ACHN (cell line): ENCODE measurements at places on chromosomes 12 and 14.

DNA sequence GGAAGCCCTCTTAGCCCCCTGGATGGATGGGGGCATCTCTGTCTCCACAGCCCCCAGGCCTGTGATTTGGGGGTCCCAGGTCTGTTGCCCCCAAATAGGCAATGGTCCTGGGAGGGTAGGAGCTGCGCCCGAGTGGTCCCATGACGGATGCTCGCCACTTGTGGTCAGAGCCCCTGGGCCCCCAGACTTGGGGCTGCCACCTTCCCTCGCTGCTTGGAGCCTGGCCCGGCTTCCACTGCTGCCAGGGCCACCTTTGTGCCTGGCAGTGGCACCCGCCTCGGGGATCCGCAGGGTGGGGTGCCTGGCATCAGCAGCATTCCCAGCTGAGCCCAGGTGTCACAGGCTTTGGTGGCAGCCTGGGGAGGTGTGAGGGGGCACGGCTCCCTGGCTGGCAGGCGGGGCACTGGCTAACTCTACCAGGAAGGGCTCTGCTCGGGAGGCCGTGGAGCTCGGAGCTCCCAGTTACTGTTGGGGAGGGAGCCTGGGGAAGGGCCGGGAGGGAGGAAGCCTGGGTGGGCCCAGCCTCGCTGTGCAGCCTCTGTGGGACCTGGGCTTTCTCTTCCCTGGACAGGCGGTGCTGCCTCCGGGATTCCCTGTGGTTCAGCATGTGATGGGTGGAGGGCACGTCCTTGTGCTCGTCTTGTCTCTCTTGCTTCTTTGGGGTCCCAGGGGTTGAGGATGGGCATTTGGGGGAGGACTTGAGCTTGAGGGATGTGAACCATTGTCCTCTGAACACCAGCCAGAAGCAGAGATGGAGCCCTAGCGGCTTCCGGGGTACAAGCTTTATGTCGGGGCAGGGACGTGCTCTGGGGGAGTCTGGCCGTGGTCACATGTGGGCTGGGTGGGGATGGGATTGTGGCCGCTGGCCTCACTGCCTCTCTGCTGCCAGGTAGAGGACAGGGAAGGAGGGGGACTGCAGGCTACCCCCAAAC lies 5.4 kb downstream of the KIF26A start:
- no peak for DNase-seq

DNA sequence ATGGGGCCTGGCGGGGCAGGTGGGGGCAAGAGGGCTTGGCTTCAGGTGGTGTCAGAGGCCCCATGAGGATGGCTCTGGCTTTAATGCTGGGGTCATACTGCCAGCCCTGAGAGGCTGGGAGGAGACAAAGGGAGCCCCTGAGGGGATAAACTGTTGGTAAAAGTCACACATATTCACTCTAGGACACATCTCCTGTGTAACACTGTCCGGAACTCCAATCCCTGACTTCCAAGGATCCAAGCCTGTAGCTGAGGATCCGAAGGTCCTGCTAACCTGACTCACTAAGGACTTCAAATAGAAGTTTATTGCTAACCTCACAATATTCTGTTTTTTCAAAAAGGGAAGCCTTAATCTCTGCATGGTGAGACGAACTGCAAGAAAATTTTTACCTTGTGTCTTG lies 39.2 kb upstream of the GPR68 start:
- no peak for DNase-seq

DNA sequence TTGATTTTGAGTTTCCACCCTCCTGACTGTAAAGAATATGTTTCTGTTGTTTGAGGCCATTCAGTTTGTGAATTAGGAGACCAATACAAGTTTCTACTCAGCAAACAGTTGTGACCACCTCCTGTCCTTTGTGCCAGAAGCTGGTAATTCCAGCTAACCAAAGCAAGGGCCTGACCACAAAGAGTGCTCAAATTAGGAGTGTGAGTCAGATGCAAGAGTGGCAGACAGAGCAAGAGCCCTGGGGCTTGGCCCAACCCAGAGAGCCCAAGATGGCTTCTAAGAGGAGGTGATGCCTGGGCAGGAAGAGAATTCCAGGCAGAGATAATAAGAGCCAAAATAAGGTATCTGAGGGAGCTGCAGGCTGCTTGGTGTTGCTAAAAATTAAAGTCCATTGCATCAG lies 77.7 kb upstream of the C14orf132 start:
- no peak for DNase-seq

DNA sequence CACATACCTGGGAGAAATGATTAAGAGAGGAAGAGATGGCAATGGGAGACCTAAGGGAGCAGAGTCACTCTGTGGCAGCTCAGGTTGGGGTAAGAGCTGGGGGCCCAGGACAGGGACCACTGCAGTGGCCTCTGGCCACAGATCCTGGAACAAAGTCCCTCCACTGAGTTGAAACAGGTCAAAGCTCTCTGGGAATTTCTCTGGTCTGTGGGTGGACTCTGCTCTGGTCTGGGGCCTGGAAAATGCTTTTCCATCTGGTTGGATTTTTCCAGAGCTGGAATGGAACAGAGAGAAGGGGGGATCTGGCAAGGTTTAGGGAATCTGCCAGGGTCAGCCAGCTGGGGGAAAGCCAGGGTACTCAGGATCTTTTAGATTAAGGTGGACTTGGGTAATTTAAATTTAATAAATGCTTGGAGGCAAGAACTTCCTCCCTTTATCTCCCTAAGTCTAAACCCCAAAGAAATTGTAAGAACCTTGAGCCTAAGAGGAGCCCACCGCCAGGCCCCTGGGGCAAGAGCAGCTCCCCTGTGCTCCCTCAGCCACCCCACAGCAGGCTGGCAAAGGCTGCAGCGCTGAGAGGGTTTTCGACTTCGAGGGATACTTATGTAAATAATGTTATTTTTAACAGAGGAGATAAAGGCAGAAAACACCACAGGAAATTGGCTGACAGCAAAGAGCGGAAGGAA lies 3.7 kb downstream of the HOXC10 start:
- no peak for DNase-seq

- DNase-seq = no peak
Observed at GRCh38 chr14:72443991-72444441, 449.9 kb downstream of the DPF3 start.

DNA sequence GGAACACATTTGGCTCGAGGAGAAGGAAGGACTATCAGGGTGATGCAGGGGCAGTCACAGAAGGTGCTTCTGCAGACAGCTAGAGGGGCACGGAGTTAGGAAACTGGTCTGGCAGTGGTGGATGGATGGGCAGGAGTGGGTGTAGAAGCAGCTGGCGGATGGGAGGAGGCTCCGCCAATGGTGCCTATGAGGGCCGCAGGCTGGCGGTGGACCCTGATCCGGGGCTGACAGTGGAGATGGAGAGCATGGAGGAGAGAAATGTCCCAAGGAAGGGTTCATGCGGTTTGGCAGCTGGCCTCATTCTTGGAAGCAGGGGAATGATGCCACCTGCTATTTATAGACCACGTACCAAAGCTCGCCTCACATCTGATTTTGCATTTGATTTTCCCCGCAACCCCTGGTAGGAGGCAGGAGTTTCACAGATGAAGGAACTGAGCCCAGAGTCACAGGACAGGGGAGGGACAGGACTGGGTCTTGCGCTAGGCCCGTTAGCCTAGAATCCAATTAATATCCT lies 237.1 kb downstream of the FOXN3 start:
- DNase-seq = no peak

- peak; percentile 59 for DNase-seq
Observed at GRCh38 chr14:77761205-77761931, 412 bp upstream of the SNW1 start.

DNA sequence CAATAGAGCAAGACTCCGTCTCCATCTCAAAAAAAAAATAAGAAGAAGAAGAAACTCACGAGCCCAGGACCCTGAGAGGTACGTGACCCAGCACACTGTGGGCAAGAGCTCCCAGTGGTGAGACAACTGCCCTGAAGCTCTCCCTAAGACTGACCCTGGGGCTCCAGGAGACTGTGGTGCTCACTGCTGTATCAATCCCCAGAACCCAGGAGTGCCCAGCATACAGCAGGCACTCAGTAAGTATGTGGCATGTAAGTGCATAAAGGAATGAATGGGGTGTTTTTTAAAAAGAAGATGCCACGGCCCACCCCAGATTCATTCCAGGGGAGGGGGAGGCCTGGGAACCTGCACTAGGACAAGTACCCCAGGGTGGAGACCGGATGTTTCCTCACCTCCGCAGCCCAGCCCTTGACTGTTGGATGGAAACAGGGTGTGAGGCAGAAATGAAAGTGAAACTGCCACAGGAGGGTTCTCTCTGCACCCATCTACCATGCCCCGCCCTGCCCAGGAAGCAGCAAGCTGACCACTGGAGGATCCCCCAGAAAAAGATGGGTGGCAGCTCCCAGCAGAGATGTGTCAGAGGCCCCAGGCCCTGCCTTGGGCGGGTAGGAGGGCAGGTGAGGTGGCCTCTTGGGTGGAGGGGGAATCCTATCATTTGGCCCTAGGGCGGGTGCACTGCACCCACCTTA lies 12.2 kb downstream of the ITPK1 start:
- peak; percentile 75 for DNase-seq

- DNase-seq = no peak
Observed at GRCh38 chr12:103181366-103182152, 224.1 kb downstream of the ASCL1 start.

- DNase-seq = peak; percentile 80
Observed at GRCh38 chr12:38886064-38886463, 19.3 kb downstream of the CPNE8 start.

DNA sequence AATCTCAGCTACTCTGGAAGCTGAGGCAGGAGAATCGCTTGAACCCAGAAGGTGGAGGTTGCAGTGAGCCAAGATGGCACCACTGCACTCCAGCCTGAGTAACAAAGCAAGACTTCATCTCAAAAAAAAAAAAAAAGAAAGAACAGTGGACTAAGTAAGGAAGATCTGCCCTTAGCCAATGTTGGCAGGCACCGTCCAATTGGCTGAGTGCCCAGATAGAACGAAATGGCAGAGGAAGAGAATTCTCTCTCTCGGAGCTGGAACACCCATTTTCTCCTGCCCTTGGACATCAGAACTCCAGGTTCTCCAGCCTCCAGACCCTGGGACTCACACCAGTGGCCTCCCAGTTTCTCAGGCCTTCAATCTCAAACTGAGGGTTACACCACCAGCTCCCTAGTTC lies 49.9 kb downstream of the ESR2 start:
- no peak for DNase-seq

DNA sequence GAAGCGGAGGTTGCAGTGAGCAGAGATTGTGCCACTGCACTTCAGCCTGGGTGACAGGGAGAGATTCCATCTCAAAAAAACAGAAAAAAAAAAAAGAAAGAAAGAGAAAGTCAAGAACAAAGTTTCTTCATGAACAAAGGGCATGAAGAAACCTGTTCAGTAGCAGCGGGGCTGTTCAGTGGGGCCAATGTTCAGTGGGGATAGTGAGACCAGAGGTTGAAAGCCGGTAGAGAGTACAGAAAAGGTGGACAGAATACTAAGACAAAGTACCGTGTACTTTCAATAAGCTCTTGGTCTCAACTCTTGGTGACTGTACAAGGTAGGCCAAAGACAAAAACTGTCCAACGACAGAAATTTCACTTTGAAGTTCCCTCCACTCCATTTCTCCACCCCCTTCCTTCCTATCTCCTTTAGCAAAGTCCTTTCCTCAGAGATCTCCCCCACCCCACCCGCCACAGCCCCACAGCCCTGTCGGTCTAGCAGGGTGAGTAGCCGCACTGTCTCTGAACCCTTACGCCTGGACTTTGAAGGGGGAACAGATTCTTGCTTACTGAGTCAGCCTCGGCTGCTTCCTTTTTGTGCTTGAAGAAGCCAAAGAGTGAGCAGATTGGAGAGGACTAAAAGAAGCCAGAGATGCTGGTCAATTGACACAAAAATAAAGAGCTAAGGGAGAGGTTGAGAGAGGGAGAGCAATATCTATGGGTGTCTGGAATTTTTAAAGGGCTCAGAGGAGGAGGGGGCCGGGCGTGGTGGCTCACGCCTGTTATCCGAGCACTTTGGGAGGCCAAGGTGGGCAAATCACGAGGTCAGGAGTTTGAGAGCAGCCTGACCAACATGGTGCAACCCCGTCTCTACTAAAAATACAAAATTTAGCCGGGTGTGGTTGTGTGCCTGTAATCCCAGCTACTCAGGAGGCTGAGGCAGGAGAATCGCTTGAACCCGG lies 44.2 kb upstream of the FOS start:
- peak; percentile 83 for DNase-seq

DNA sequence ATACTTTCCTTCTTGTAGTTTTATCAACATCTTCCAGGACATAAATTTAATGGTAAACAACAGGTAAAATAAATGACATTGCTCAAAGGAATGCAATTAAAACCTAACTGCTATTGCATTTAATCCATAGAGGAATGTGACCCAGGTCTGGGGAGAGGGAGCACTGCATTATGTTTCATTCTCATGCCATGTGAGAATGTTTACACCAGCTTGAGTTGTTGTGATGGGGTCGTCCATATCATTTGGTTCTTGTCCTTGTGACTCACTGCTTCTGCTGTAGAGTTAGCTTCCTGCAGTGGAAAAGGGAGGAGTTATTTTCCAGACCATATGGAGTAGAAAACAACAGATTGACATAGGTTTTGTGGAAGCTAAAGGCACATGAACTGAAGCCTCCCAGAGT lies 129.3 kb upstream of the PMCH start:
- DNase-seq = no peak

- DNase-seq = no peak
Observed at GRCh38 chr12:2323532-2324255, 270.9 kb downstream of the CACNA1C start.

GRCh38 chr12:53344487-53344823 lies 8.3 kb upstream of the SP7 start:
- DNase-seq = no peak

DNA sequence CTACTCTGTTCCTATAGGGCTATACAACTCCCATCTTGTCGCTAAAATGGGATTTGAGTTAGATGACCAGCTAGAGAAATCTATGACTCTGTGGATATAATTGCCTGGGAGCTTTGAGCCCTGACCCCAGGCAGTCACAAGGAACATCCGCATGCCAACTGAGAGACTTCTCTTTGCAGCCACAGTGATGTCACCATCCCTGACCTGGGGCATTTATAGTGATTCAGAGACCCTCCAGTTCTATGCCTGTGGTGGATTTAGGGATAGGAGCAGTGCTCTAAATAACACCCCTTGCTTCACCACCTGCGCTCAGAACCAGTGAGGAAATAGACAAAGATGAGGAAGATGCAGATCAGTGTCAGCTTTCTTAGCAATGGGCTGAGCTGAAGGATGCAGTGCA lies 86.2 kb downstream of the RIN3 start:
- peak; percentile 26 for DNase-seq

DNA sequence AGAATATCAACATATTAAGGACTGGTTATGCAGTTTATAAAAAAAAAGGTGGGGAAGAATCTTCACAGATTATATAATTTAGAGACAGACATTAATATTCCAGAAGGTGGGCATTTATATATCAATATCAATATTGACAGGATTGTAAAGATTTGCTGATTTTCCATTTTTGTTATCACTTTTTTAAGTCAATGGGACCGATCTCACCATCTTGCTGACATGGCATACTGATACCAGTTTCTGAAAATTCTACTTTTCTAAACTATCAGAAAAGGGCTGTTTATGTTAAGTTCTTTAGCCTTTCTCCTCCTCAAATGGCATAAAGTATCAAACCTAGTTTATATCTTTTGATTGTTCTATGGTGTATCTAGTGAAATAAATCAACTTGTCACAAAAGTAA lies 344.1 kb upstream of the SOX5 start:
- no peak for DNase-seq
